ENCODE measurements at places on chromosomes 3 and 15.

- no peak for DNase-seq
These were observed 7.2 kb downstream of the APBA2 start for GRCh38 chr15:28892789-28893610.

GRCh38 chr15:42332331-42332730, 27.0 kb upstream of the CAPN3 start:
- no peak for DNase-seq

DNA sequence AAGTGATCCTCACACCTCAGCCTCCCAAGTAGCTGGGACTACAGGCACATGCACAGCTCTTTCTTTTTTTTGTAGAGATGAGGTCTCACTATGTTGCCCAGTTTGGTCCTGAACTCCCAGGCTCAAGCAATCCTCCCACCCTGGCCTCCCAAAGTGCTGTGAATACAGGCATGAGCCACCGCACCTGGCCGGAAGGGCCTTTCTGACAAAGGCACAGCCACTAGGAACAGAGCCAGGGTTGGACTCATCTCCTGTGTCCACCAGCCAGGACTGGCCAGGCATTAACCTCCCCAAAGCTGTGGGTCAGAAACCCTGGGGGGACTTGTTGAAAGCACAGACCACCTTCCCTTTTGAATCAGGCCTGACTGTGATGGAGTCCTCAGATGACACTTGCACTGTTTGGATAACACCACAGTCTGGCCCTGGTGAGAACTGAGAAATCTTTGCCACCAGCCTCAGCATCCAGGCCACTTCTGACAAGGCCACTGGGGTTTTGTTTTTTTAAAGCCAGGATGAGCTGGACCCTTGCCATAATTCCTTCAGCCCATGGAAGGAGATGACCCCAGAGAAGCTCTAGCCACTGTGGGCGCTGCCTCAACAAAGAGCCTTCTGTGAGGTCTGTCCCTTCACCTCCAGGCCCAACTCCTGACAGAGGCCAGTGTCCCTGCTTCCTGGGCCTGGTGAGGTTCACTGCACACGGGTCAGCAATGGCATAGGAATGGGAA, 4.8 kb downstream of the TKT start:
- DNase-seq = no peak

- no peak for DNase-seq
These were observed 360.8 kb upstream of the PROK2 start for GRCh38 chr3:72145506-72146380.

DNA sequence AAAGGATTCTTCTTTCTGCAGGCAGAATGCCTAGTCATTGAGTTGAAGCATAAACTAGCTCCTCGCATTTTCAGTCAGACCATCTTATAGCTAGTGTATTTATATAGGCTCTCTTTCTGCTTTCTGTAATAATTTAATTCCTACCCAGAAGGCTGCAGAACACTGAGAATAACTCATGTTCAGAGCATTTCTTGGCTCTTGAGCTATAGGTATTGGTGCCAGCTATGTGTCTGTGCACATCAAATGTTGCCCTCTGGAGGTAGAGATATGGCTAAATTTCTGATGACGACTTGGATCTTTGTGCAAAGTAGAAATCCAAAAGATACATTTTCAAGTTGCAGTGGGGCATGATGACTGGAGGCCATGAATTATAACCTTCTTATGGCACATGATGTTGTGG, 336.2 kb upstream of the TPM1 start:
- DNase-seq = no peak

- no peak for DNase-seq
These were observed 52.1 kb downstream of the ITGA11 start for GRCh38 chr15:68379759-68380290.

DNA sequence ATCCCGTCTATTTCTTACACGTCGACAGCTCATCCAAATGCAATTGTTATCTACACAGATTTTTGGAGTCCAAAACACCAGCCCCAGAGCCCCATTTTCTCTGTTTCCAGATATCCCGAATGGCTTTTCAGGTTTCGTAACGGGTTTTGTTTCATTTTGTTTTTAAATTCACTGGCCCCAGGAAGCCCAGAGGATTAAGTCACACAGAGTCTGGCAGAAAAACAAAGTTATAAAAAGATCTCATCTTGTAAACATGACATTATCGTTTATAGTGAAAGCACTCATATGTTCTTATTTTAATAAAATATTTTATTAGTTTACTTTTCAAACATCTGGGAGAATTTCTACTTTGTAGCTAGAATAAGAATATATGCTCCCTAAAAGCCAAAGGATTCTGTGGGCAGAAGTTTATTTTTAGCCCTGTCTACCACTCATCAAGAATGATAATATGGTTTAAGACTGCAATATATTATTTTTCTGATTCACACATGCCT, 149.3 kb upstream of the SLC2A2 start:
- no peak for DNase-seq

DNA sequence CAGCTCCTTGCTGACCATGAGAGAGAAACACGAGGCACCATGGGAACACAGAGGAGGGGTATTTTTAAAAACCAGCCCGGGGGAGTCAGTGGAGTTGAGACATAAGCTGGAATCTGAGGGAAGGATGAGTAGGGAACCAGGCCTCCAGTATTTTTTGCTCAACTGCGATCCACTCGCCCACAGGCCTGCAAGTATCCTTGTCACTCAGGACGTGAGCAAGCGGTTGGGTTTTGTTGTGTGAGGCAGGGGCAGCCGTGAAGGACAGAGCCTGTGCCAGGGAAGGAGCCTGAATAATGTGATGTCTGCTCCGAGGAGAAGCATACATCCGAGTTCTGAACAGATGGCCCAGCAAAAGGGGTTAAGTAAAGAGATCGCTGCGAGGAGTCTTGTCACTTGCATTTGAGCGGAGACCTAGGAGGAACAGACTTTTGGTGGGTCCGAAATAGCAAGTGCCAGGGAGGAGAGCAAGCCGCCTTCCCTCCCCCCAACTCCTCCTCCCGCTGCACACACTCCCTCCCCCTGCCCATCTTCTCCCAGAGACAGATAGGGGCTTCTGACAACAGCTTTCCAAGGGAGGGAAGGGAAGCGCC, 20.4 kb upstream of the NTRK3 start:
- no peak for DNase-seq

DNA sequence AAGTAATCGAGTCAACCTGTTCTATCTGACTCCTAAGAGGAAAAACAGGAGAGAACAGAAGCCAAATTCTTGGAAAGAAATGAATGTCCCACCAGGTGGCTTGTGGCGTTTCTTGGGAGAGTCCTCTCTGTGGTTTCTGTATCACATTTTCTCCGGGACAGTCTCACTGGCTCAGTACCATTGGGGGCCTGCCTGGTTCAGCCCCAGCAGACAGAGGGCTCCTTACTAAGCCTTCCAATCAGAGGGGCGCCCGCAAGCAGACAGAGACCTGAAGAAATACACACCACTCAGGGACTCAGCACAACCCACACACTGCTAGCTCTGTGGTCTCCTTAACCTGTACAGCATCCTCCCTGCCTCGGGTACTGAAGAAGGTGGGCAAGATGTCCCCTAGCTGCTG, 302.1 kb downstream of the TLE3 start:
- no peak for DNase-seq

DNA sequence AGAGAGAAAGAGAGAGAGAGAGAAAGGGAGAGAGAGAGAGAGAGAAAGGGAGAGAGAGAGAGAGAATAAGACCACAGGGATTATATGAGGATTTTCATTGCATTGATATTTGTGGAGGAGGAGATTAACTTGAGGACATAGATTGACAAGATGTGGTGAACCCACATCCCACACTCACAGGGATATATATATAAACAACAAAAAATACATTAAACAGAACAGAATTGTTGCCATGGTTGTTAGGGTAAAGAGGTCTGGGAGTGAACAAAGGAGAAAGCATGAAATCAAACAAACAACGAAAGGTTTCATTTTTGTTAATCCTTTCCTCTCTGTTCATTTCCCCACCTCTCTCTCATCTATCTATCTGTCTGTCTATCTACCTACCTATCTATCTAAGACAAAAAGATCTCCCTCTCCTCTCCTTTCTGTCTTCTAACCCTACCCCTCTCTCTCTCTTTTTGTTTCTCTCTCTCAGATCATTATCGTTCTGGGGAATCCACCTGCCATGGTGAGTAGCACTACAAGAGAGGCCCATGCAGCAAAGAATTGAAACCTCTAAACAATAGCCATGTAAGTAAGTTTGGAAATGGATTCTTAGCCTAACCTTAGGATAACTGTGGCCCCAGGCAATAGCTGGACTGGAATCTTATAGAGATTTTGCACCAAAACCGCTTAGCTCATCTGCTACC, 280.9 kb downstream of the RAP2B start:
- no peak for DNase-seq

- DNase-seq = no peak
These were observed 133.6 kb upstream of the PRICKLE2 start for GRCh38 chr3:64358853-64359252.

- DNase-seq = no peak
These were observed 52.3 kb downstream of the CTNNB1 start for GRCh38 chr3:41251593-41251992.

DNA sequence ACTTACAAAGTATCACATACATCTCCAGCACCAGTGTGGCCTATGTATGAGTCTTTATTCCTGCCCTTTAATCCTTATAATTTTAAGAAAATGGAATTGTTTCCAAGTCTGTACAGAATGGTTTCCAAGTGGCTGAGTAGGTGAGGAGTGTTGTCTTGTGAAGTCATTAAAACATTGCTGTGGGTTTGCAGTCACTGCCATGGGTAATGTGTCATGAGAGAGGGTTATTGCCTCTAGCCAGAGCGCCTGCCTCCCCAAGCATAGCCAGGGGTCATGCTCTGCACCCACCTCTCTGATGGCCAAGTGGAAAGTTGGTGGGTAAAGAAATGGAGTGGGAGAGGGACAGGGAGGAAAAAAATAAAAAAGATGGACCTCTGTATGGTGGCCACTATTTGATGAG, 25.3 kb downstream of the TRAK1 start:
- no peak for DNase-seq

- DNase-seq = no peak
These were observed 513.4 kb downstream of the SHQ1 start for GRCh38 chr3:72334681-72335457.

DNA sequence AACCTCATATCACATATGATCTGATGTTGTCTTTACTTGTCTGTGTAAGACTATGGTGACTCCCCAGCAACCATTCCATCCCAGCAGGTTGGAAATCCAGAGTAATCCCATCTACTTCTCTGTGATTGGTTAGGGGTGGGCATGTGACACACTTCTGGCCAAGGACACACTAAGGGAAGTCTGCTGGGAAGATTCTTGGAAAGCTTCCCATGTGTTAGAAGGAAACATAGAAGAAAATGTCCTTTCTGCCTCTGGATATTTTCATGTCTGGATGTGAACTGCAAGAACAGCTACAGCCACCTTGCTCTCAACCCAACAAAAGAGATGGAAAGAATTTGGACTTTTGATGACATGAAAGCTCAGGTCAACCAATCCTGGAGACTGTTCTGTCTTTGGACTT, 2.6 kb upstream of the UBE2Q2 start:
- DNase-seq = no peak

DNA sequence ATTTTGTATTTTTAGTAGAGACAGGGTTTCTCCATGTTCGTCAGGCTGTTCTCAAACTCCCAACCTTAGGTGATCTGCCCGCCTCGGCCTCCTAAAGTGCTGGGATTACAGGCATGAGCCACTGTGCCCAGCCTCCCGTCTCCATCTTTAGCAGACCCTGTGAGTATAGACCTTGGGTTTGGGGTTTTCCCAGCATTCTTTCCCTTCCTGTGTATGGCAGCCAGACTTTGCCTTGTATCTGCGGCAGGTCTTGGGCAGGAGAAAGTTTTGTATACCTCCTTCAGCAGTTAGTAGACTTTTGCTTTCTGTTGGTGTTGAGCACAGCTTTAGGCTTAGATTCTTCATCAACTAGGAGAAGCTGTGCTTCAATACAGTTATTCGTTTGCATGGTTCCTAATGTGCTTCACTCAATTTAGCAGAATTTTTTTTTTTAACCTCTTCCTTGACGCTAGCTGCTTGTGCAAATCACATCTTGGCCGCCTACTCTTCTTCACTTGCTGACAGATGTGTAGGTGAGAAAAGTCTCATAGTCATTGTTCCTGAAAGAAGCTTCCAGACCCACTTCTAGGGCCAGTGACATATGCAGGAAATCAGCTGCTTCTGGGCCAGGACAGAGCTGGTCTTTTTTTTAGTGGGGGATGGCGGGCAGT, 38.4 kb downstream of the MAP2K1 start:
- no peak for DNase-seq

- DNase-seq = no peak
These were observed 65.2 kb downstream of the RARB start for GRCh38 chr3:25493246-25493645.

DNA sequence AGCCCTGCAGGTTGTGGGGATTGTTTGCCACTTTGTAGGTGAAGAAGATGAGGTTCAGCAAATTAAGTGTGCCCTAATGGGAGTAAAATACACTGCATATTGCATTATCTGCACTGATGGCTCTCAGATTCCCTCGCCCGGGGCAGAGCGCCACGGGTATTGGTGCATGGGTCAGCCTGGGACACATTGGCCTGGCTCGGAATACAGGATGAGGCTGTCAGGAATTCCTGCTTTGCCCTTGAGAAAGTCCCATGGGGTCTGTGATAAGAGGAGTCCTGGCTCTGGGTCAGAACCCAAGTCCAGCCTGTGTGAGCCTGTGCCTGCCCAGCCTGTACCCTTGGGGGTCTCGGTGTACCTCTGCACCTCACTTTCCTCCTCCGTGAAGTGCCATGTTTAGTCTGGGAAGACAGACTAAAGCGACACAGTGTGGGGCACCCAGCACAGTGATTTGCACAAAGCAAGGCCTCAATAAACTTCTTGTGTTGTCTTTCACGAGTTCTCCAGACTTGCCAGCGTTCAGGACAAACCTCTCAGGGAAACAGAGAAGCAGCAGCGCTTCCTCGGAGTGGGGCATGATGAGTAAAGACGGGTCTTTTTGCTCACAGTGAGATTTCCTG, 107.6 kb downstream of the LRRK1 start:
- no peak for DNase-seq

DNA sequence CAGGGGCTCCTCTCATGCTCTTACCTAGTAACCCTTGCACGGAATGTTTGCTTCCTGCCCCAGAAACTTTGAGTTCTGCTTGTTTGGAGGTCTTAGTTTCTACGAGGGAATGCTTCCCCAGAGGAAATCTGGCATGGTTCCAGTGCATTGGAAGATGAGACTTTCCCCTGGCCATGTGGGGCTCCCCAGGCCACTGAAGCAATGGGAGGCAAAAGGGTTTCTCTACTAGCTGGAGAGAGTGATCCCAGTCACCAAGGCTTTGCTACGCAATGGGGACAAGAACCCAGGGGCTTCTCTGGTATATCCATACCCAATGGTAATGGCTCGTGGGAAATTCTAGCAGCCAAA, 44.2 kb upstream of the RPL32 start:
- DNase-seq = no peak

DNA sequence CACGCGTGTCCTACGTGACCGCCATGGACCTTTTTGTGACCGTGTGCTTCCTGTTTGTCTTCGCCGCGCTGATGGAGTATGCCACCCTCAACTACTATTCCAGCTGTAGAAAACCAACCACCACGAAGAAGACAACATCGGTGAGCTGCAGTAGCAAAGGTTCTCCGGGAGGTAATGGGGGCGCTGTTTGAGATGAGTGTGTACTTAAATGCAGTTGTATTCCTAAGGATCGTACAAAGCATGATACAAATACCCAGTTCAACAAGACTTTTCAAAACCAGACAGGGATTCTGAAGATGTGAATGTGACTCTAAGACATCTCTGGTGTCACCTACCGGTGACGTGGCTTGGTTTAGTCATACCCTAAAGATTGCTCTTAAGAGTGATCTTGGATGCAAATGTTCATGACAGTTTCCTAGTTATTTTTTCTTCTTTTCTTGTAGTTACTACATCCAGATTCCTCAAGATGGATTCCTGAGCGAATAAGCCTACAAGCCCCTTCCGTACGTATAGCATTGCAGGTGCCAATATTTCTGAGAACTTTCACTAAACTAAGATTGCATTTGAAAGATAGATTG, 556.6 kb downstream of the GABRG3 start:
- no peak for DNase-seq

- no peak for DNase-seq
These were observed 11.1 kb downstream of the ATXN7 start for GRCh38 chr3:63874769-63875168.
